ENCODE measurements at places on chromosomes 3 and 15.

GRCh38 chr3:181578743-181579142 is 133.0 kb upstream of the SOX2 start:
- no peak for DNase-seq

- DNase-seq: no peak
These were observed 47.9 kb downstream of the CDCP1 start for GRCh38 chr3:45098310-45098709.

- DNase-seq: no peak
These were observed 90.2 kb upstream of the KCNMB2 start for GRCh38 chr3:178446059-178446458.

DNA sequence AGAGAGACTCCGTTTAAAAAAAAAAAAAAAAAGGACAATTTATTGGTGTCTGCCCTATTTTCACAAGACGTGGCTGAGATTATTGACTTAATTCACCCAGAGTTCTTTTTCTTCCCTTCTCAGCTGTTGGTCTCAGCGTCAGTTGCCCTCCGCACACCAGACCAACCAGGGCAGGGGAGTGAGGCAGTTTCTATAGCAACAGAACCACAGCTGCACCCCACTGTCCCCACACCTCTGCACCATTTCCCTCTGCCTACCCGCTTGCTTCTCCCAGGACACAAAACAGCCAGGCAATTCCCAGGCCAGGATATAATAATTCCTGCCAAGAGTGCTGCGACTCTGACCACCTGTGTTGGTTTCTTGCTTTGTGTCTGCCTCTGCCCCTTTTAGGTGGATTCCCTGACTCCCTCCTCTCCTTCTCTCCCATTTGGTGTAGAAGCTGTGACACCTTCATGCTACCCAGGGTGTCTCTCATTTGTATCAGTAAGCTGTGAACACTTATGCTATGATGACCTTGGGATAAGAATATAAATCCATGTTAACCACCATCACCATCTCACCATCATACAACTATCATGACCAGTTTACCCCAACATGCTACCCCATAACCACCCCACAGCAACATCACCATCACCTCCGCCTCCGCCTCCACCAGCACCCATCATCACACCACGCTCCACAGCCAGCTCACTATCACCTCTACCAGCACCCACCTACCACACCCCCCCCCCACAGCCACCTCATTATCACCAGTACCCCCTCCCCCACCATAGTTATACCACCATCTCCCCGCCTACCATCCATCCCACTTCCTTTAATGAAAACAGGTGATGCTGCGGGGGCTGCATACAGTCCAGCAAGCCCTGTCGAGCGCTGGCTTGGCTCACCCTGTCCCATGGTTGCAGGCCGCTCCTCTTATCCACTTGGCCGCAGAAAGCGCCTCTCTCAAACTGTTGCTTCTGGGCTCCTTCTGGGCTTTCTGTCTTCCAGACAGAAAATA is 589 bp downstream of the EPB42 start:
- no peak for DNase-seq

DNA sequence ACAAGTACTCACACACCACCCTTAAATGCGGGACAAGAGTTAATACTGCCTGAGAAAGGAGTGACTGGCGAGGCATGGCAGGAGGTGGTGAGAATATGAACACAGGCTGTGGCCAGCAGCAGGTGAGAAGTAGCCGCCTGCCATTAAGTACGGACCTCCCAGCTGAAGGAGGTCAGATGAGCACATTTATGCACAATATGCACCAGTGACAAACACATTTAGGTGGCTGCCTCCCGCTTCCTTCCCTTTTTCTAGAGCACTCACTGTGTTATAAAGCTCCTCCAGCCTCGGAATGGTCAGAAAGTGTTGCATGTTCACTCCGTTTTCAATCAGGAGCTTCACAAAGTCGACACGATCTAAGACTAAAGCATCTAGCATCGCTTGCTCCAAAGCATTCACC is 52.4 kb downstream of the TRPM1 start:
- no peak for DNase-seq

DNA sequence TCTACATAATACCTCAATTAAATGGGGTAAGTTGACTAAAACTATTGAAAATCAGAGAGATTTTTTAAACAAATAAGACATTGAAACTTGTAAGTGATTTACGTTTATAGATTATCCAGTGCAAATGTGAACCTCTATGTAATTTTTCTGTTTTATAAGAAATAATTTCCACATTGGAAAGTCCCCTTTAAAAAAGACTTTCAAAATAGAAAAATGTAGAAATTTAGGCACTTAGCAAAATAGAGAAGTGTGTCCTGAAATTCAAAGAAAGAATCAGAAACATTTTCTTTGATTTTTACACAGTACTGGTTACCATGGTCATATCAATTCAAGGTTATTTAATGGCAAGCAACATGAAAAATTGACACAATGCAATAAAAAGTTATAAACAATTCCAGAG is 290.9 kb upstream of the GPR149 start:
- DNase-seq: no peak

- peak; percentile 46 for DNase-seq
These were observed 23.1 kb downstream of the BHLHE40 start for GRCh38 chr3:5002174-5002870.

- DNase-seq: no peak
These were observed 28.5 kb downstream of the TBC1D23 start for GRCh38 chr3:100289339-100289738.

GRCh38 chr15:25408929-25409328 is 29.9 kb downstream of the UBE3A start:
- no peak for DNase-seq

DNA sequence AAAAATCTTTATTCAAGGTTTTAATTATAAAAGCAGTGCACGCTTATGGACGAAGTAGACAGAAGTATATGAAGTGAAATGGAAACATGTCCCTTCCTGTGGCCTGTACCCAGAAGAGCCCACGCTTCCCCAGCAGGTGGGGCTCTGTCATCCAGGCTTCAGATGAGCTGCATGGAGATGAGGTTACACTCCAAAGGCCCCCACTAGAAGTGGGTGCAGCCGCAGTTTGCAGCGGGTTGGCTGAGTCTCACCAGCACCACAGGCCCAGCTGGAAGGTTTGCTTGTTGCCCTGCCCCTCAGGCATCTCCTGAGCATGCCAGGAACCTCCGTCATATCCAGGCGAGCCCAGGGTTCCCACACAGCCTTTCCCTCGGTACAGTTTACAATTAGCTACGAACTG is 33.1 kb downstream of the PRR20G start:
- DNase-seq: no peak

DNA sequence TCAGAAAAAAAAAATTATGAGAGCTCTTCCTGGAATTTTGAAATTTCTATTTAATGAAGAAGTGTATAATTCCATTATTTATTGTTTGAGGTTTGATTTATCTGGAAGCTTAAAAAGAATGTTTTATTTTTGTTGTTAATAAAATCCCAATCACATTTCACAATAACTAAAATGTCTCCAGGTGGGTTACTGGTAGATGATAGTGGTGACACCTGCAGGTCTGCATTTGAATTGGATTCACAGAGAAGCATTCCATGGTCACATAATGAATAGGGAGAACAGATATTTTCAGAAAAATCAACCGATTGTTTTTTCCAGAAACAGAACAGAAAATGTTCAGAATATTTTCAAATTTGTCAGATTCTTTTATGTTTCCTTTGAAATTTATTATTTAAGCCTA is 48.3 kb downstream of the ASB7 start:
- no peak for DNase-seq

DNA sequence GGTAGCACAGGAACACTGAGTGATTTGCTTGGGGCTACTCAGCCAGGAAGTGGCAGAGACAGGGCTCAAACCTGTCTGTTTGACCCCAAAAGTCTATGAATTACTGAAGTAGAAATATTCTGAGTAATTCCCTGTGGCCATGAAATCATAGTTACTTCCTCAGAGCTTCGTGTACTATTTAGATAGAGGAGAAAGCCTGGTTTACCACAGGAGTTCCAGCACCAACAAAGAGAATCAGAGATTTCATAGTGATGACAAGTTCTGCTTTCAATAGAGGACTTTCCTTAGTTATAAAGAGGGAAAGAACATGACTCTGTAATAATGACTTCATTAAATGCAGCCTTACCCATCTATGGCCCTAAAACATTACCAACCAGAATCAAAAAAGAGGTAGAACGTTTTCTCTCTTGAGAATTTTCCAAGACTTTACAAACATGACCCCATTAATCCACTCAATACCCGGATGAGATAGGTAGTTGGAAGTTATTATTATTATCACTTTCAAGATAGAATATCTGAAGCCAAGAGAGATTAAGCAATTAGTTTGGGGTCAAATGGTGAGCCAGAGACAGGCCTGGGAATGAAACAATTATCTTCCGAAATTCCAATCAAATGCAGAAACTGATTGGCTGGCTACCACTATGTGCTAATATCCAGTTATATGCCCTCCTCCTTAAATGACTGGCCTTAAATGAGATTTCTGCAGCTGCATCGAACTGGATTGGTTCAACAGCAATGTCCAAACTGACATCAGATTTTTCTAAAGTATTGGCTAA is 13.6 kb upstream of the WNT5A start:
- DNase-seq: no peak

DNA sequence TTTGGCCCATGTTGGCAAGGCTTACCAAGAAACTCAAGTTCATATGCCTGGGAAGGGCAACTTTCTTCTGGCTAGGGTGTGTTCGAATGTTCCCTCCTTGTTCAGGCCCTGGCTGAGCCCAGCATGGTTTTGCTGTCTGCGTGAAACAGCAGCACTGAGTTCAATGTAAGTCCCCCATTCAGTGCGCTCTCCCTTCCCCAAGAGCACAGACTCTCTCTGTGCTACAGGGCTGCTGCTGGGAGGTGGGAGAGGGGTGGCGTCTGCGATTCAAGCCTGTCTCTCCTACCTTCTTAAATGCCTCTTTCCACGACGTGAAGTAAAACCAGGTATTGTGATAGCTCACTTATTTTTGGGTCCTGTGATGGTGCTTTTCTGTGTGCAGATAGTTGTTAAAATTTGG is 289.3 kb upstream of the GOLIM4 start:
- DNase-seq: no peak

DNA sequence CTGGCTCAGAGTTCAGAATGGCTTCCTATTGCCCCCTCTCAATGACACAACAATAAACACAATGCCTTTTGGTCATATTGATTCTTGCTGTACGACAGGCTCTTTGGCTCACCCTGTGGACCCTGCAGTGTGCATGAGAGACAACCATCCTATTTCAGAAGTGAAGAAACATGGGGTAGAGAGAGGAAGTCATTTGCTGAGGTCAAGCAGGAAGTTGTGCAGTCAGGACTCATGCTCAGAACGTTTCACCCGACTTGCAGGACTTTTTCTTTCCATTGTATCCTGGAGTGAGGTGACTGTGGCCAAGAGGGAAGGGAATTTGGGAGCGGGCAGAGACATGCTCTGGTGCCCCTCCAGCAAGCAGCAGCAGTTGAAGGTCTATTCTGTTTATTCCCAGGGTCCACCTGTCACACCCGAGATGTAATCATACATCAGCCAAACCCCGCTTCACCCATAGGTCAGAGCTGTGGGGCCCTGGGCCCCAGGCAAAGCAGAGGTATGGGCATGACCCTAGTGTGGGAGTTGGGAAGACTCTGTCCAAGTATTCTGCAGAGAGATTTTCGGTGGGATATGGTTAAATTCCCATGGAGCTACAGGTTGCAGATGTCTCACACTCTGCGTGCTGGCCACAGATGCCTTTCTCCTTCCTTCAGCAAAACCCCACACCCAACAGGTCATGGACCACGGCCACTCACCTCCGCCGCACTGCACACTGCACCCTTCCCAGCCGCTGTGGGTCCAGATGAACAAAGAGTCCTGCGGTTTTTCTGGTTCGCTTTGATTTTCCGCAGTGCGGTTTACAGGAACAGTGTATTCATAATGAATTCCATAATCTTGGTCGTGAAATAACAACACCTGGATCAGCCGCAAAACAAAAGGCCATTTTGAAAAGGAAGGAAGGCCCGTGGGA is 290.6 kb downstream of the ADAMTS17 start:
- no peak for DNase-seq

DNA sequence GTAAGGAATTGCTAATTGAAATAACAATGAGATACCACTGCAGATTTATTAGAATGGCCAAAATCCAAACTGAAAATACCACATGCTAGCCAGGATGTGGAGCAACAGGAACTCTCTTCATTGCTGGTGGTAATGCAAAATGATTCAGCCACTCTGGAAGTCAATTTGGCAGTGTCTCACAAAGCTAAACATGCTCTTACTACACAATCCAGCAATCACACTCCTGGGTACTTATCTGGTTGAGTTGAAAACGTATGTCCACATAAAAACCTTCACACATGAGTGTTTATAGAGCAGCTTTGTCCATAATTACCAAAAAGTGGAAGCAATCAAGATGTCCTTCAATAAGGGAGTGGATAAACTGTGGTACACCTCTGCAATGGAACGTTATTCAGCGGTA is 113.3 kb downstream of the SMAD6 start:
- DNase-seq: no peak

DNA sequence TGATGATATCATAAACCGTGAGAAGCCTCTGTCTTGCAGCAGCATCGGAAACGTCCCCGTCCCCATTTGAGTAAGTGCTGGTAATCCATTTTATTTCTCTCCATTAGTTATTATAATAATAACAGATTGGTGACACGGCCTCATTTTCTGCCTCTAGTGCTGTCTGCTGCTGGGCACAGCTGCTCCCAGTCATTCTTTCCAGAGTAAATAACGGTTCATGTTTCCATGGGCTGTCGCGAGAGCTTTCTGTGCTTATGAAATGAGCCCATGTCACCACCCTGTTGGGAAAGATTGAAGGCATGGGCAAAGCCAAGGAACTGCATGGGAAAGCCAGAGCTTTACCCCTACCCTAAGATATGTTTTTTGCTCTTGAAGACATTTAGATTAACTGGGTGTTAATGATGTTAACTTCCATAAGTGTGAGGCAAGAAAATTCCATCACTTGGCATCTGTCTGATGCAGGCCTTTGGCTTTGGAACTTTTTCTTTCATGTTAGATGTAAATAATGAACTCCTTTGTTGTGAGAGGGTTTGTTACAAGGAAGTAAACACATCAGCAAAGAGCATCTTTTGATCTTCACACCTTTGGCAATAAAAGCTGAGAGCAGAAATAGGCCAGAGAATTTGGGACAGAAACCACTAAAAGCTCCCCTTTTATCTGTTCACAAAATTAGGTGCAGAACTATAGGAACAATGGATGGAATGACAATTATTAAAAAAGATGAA is 141.8 kb downstream of the FILIP1L start:
- no peak for DNase-seq

GRCh38 chr3:105367406-105368213 is 901 bp downstream of the ALCAM start:
- DNase-seq: peak; percentile 54

DNA sequence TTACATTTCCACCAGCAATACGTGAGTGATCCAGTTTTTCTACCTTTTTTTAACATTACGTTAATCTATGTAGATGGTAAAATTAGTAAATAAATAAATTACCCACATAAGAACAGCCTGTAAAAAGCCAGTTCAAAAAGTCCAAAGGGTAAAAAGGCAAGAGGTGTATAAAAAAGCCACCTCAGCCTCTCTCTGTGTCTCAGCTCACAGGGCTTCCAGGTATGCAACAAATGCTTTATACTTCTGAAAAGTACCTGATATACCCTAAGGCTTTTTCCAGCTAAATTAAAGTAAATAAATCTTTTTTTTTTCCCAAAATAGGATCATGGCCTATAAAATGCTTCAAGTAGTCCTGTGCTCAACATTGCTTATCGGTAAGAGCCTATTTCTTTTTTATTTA is at the start of gene C3orf85:
Gene C3orf85 (plus strand): TSS at position 197 of the 400 bp plus-strand sequence. CDS start 129 bp downstream, at position 326.
- no peak for DNase-seq

All from activated T-cell treated with anti-CD3 and anti-CD28 coated beads, Interleukin-2, amount 50 U/mL, for 1 hour (primary cell).